ENCODE measurements at places on chromosomes 3 and 15. TPM values are rescaled to one million over a fixed set of nuclear protein-coding genes. Genes with fewer than 3 reads are reported as not detected.

LAMB2 gene
- polyA plus RNA-seq, result 598 TPM

LRRC31 gene
- 6.8 TPM for polyA plus RNA-seq

LRRC3B gene
- 0.65 TPM for polyA plus RNA-seq

COMMD2 gene
- polyA plus RNA-seq, result 13.9 TPM

DNA sequence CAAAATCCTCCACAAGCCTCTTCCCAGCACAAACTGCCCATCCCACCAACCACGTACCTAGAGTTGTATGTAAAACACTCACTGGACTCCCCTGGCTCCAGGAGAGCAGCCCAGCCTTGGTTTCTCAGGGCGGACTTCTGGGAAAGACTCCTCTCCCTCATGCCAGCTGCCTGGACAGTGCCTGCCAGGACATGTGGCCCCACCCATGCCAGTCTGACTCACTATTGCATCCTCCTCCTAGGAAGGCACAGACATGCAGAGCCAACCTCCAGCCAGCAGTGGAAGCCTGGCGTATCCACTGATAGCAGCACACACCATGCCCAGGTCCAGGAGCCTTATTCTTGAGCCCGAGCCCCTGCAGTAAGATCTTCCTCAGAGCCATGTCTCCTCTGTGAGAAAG is 8.6 kb downstream of the PKM start:
- peak; percentile 68 for DNase-seq
- H3K27me3 ChIP-seq, result no peaks in the 10 kb centered on the region

DNA sequence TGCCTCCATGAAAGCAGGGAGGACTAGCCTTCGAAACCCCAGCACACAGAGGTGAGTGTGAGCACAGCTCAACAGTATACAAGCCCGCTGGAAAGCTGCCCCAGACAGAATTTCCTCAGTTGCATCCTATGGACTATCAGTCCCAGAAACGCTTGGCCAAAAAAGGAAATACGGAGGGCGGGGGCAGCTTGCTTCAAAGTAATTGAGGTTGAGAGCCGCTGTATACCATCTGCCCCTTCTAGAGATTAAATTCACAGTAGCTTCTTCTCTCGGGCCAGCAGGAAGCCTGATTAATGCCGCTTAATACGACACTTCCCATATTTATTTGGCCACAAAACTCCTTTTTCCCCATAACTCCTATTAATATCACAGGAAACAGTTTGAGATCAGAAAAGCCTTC is 88.7 kb downstream of the LIPC start:
- no peaks in the 10 kb centered on the region for H3K4me1 ChIP-seq
- no peaks in the 10 kb centered on the region for H3K27me3 ChIP-seq
- H3K27ac ChIP-seq, result no peak overlapping the region
- no peak overlapping the region for H3K4me3 ChIP-seq

- no peak for DNase-seq
- H3K27me3 ChIP-seq, result no peaks in the 10 kb centered on the region
- no peaks in the 10 kb centered on the region for H3K4me1 ChIP-seq
- H3K27ac ChIP-seq, result no peak overlapping the region
Measured at GRCh38 chr3:178492491-178492890, 43.7 kb upstream of the KCNMB2 start.

DNA sequence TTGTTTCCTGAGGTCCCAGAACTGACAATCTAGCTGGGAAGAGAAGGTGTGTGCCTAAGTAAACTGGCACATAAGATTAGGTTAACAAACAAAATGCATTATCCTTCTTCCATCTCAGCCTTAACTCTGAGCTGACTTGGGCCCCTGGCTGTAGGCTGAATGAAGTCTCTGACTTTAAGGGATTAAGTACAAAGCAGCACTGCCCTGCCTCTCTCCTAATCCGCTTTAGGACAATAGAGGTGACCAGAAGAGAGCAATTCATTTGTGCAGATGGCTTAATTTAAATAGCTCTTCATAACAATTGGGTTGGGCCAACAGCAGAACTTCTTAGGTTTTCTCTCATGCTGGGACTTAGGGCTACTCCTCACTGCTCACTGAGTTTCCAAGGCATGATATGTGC is 181.6 kb upstream of the SOX14 start:
- H3K27me3 ChIP-seq, result no peaks in the 10 kb centered on the region
- H3K4me1 ChIP-seq, result no peaks in the 10 kb centered on the region
- H3K27ac ChIP-seq, result no peak overlapping the region

GRCh38 chr3:182445576-182445975 is 347.7 kb upstream of the ATP11B start:
- no peak for DNase-seq
- H3K36me3 ChIP-seq, result no peaks in the 10 kb centered on the region
- no peaks in the 10 kb centered on the region for H3K27me3 ChIP-seq
- no peak overlapping the region for H3K4me3 ChIP-seq
- no peaks in the 10 kb centered on the region for H3K4me1 ChIP-seq
- no peak overlapping the region for H3K27ac ChIP-seq
